ENCODE measurements at places on chromosomes 5 and 9.

DNA sequence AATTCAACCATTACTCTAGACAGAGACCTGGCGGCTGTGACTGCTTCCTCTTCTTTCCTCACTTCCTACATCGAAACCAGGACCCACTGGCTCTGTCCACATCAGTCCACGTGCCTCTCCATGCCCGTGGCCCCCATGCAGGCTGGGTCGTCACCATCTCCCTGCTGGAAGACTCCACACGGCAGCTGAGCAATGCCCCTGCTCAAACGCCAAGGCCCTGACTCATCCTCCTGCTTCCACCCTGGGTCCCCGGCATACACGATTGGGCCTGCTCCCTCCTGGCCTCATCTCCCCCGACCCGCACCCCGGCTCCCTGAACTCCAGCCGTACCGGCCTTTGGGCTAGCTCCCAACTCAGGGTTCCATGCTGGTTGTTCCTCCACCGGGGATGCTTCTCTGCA, 67.2 kb upstream of the IER5L start:
- DNase-seq: no peak

- DNase-seq: no peak
Observed at GRCh38 chr9:99962680-99963261, 56.3 kb downstream of the STX17 start.

GRCh38 chr9:124272979-124273378, 15.2 kb downstream of the NEK6 start:
- no peak for DNase-seq

GRCh38 chr5:116778032-116778431, 203.4 kb upstream of the SEMA6A start:
- no peak for DNase-seq

DNA sequence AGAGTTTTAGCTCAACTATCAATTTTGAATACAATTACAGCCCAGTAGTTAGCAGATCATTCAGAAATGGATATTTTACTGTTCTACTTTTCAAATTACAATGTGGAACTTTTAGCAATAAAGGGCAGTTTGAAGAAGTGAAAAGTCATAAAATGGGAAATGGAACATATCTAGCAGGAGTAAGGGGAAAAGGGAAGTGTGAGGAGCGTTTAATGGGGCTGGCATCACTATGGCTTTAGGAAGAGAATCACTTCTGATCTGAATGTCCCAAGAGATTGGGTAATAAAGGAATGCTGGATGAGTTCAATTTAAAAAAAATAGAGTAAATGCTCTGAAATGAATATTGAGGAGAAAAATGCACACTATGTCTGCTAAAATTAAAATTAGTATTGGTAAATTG, 77.4 kb downstream of the ATPSCKMT start:
- DNase-seq: no peak

DNA sequence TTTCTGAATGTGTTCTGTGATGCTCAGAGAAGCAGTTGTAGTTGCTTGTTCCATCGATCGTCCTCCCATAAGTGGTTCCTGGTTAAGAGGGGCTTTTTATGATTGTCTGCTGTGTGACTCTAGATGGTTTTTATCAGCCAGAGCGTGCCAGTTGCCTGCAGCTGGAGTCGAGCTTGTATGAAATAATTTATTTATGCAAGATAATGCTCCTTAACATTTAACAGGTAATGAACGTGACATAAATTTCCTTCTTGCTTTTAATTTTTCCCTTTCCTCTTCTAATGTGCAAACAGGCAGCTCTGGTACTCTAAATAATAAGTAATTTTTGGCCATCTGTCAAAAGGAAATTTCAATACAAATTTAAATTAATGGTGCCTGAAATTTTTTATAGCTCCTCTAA, 84.4 kb downstream of the TLE4 start:
- DNase-seq: no peak

DNA sequence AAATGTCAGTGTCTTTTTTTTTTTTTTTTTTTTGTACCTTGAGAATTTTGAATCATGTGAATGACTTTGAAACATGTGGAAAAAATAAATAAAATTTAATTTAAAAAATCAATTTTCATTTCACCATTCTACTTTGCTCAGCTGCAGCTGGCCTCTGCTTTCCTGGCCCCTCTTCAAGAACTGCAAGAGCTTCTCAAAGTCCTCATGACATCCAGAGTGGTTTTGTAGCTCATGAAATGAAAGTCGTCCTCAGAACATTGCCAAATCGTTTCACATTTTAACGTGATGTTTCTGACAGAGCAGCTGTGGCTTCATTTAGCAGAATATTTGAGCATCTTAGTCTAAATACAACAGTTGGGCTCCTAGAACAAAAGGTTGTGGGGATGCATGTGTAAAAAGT, 47.9 kb upstream of the TMEM215 start:
- DNase-seq: no peak

DNA sequence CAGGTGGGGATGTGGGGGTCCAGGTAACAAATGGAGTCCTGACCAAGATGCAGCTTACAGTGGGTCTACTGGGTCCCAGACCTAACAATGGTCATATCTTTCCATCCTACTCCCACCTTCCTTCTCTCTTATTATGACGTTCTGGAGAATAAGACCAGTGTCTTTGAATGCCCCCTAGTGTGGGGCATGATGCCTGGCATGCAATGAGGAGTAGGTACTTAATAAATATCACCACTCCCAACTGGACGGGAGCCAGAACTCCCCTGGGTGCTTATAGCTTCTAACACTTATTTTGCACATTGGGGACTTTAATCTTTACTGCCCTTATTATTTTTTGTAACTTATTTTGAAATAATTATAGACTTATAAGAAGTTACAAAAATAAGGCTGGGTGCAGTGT, 98.2 kb downstream of the NDFIP1 start:
- DNase-seq: no peak

GRCh38 chr5:9780501-9780900, 150.3 kb upstream of the TAS2R1 start:
- DNase-seq: no peak

- no peak for DNase-seq
Observed at GRCh38 chr9:73806876-73807275, 655.2 kb downstream of the ANXA1 start.

- no peak for DNase-seq
Observed at GRCh38 chr5:127799293-127799905, 96.2 kb downstream of the CCDC192 start.

All from central memory CD4-positive, alpha-beta T cell (primary cell).